RWPE1 (cell line): ENCODE measurements at places on chromosomes 2 and 18.

DNA sequence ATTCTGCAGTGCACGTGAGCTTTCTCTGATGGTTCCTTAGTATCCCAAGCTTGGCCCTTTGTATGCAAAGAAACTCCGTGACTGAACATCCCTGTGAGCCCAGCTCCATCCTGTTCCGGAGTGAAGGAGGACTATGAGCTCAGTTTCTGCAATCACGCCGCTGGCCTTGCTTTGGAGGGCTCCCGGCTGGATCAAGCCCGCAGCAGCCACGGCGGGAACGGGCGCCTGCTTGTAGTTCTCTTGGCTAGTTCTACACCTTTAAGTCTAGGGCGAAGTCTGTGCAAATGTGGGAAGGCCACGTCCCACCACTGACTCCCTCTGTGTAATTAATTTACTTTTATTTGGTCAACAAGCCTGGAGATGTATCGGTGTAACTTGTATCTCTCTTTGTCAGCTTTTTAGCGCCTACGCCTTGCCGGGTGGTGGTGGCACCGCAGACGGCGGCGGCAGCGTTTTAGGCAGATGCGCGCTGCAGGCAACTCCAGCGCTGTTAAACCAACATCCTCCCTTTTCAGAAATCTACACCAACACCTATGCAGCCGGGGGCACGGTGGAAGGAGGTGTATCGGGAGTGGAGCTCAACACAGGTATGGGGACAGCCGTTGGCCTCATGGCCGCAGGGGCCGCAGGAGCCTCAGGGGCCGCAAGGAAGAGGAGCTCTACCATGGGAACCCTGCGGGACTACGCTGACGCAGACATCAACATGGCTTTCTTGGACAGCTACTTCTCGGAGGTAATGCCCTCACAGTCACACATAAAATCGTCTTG lies 34.3 kb downstream of the DSG4 start:
- DNase-seq = no peak

DNA sequence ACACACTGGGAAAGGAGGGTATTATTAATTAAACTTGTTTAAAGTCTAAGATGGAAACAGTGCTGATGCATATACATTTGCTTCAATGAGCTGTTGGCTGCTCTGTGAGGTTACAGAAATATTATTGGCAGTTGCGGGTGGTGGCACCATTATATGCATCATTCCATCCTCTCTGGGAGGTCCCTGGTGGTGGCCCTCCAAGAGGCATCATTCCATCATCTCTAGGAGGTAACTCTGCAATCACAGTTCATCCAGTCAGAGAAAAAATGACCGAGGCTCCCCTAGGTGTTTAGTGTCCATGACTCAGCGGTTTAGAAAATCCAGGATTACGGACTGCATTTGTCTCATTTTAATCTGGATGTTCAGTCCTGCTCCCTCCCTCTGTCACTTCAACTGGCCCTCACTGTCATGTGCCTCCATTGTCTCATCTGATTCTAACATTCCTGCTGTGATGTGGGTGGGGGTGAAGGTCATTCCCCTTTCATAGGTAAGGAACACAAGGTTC lies 15.4 kb downstream of the AFF3 start:
- no peak for DNase-seq

DNA sequence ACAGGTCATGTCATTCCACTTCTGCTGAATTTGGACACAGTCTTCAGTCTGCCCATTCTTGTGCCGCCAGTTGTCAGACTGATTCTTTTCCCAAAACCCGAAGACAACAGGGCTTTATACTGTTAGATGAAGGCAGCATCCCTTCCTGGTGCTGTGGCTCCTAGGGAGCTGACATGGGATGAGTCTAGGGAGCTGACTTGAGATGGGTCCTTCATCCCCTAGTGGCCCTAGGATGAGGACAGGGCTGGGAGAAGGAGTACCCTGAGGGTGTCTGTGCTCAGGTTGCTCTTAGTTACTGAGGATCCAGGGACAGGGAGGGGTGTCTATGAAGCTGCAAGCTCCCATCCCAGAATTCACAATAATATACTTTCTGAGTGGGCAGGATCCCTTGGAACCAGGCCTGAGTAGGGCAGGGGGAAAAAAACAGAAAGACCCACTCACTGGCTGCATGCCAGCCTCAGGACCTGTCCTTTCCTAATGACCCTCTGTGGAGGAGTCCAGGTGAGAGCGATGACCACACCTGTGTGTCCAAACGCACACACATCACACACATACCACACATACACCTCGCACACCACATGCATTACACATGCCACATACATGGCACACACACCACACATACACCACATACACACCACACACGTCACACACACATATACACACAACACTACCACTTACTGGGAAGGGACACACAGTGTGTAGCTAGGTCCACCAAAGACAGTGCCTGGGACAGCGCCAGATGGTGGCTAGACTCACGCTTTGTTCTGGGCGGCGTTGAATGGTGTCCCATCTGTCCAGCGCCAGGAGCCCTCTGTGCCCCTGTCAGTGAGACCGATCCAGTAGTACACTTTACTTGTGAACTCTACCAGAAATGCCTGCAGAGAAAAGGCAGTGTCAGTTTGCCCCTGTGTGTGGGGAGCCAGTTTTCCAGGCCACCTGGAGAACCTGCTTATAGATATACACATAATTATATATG lies 11.1 kb downstream of the CLEC4F start:
- no peak for DNase-seq

GRCh38 chr2:195316486-195316885 lies 340.5 kb upstream of the SLC39A10 start:
- DNase-seq = no peak

DNA sequence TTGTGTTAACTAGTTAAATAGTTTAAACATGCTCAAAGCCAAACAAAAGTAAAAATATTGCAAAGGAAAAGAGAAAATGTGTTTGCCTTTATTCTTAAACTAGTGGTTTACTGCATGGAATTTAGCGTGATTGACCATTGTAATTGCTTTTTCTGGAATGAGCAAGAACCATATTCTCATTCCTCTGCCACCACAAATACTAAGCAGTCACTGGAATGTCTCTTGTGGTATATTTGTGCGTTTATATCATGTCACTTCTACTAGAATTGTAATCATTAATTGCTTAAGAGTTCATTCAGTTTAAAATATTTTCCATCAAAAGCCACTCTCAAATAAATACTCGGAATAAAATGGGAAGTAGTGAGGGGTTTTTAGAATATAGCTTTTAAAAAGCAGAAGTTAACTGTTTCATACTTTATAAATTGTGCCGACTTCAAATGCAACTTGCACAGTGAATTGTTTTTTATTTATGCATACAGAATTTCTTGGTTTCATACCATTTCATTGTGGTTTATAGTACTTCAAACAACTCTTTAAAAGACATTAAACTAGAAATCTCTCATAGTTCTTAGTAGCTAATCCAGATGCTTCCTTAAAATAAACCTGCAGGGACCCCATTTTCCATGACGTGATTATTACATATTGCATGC lies 288.1 kb downstream of the EPHA4 start:
- DNase-seq = no peak

DNA sequence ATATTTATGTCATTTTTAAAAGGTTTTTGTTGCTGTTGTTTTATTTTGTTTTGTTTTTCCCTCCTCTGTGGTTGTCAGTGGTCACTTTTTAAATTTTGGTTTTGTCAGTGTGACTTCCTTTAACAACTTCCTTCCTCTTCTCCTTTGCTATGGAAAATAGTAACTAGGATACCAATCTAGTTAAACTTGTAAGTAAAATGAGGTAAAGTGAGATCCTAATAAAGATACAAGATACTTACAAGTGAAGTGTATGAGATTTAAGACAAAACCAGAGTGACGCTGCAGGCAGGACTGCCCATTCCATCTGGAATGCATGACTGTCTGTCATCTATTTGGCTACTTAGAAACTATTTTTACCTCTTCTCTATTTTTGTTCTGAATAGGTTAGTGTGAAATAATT lies 30.6 kb upstream of the CREB1 start:
- DNase-seq = no peak

GRCh38 chr2:53490659-53491058 lies 276.9 kb upstream of the CHAC2 start:
- no peak for DNase-seq

GRCh38 chr18:50125456-50125855 lies 69.5 kb downstream of the MYO5B start:
- no peak for DNase-seq

DNA sequence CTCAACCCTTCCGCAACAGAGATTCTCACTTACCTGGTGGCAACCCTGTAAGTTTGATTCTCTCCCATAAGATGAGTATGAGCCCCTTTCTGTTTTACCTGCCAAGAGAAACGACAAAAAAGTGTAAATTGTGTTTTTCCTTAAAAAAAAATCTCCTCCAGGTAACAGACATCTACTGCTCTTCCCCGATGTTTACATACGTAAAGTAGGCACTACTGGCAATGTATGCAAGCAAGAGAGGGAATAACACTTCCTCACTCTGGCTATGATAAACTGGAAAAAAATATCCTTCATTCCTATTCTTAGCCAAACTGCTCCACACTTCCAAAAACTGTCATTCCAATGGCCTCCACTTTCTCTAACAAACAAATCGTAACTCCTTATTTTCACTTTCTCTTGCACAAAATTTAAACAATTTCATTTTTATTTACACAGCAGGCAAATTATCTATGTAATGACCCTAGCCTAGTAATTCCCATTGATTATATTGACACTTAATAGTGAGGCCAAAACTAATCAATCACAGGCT lies 184.5 kb downstream of the TCF4 start:
- DNase-seq = no peak

GRCh38 chr2:175621821-175622220 lies 380.2 kb downstream of the LNPK start:
- no peak for DNase-seq

DNA sequence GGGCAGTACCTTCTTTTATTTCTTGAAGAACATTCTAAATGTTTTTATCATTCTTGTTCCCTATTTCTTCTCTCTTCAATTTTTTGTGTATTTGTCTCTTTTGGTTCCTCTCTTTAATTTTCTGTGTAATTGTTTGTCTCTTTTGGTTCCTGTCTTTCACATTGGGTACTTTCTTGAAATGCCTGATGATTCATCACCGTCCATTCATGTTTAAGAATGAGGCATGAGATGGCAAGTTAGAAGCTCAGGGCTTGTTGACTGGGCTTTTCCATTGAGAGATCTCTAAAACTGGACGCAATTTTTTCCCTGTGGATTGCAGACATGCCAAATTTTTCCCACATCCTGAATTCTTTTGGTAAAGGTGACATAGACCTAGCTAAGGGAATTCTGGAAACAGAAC lies 33.7 kb upstream of the IL1R2 start:
- peak; percentile 55 for DNase-seq

DNA sequence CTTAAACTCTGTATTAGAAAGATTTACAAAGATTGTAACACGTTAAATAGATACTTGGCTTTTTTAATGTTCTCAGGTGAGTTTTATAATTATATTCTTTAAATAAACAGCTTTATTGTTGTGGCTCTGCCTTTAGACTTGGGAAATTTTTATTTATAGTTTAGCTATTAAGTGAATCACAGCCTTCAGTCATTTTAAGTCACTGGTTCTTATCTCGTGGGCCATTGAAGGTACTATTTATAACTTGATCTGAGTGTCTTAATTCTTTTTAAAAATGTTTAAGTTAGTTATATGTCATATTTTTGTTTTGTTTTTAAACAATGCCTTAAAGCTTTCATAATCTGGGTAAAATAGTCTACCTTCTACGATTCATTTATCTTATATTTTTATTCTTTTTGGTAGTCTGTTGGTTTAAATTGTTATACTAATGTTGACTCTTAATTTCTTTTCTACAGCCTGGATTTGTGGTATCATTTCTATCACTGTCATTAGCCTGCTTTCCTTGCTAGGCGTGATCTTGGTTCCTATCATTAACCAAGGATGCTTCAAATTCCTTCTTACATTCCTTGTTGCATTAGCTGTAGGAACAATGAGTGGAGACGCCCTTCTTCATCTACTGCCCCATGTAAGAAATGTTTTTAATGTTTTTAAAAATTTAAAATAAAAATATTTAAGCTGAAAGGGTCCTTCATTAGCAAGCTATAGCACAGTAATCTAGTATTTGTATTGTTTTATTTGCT lies 49.3 kb downstream of the SLC39A10 start:
- no peak for DNase-seq

DNA sequence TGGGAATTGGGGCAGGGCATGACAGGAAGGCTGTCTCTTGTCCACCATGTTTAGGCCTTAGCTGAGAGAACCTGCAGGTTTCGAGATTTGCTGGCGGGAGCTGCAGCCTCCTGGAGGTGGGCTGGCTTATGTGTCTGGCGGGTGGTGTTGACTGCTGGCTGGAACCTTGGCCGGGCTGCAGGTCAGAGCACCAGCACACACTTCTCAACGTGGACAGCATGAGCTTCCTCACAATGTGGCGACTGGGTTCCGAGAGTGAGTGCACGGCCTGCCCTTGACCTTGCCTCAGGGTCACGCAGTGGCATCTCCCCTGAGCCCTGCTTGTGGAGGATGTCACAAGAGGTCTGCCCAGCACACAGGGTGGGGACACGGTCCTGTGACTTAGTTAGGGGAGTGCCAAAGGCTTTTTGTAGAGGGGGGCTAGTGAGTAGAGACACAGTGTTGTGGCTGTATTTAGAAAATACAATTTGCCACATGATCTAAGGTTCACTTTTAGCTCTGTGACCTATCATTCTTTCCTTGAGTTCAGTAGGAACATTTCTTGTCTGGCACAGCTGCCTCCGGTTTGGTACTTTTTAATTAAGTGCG lies 134.8 kb downstream of the SEPTIN10 start:
- DNase-seq = no peak
